ENCODE measurements at places on chromosomes 2 and 18.

- no peak for DNase-seq
Observed at GRCh38 chr18:48840491-48840877, 110.3 kb downstream of the SMAD7 start.

- DNase-seq: no peak
Observed at GRCh38 chr2:191298306-191298705, 53.1 kb downstream of the MYO1B start.

DNA sequence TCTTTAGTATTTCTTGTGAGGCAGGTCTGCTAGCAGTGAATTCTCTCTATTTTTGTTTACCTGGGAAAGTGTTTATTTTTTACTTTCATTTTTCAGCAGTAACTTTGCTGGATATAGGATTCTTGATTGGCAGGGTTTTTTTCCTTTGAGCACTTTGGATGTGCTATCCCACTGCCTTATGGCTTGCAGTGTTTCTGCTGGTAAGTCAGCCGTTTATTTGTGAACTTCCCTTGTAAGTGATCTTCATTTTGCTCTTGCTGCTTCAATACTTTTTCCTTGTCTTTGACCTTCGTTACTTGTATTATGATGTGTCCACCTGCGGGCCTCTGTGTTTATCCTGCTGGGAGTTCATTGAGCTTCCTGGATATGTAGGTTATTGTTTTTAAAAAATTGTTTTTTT is 54.7 kb downstream of the SLC66A2 start:
- no peak for DNase-seq

DNA sequence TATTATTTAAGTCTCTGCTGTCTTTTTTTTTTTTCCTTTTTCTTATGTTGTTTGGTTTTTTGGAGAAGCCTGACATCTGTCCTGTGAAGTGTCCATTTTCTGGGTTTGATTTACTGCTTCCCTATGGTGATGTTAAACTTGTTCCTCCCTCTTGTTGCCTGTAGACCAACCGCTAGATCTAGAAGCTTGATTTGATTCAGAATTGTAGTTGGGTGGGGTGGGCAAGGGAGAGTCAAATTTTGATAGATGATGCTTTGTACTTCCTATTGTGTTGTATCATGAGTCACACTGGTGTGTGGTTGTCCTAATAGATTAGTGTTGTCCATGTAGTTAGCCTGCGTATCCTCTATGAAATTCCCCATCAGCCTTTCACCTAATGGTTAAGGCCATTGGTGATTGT is 35.4 kb downstream of the CAB39 start:
- no peak for DNase-seq

GRCh38 chr2:178363252-178363651 is 87.7 kb downstream of the PRKRA start:
- DNase-seq: no peak

DNA sequence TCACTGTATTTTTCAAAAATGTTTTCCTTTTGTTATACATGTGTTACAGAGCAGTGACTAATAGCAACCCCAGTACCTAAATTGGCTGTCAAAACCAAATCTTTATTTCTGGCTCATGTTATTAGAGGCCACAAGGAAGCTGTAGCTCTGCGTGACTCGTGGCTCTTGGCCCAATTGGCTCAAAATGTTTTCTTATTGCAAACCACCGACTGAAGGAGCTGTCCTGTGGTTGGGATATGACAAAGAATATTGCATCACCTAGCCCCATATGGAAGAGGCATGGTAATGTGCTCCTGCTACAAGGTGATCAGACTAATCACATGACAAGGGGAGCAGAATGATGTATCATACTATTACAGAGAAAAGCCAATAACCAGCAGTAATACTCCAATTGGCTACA is 1058.5 kb downstream of the CBLN2 start:
- no peak for DNase-seq

- DNase-seq: no peak
Observed at GRCh38 chr2:128368437-128369107, 49.9 kb upstream of the HS6ST1 start.

DNA sequence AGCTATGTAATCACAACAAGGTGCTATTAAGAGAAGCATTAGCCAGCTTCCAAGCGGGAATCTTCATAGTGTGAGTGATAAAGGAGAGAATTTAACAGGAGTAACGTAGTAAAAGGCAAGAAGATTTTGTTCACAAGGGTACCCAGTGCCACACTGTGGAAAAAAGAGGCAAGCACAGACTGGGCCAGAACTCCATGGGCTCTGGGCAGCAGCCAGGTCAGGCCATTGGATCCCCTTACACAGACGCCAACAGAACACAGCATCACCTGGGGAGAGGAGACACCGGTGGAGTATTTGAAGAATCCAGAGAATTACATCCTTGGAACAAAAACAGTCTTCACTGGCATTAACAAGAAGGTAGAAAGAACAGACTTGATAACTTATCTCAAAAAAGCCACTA is 21.2 kb downstream of the AMER3 start:
- DNase-seq: no peak

DNA sequence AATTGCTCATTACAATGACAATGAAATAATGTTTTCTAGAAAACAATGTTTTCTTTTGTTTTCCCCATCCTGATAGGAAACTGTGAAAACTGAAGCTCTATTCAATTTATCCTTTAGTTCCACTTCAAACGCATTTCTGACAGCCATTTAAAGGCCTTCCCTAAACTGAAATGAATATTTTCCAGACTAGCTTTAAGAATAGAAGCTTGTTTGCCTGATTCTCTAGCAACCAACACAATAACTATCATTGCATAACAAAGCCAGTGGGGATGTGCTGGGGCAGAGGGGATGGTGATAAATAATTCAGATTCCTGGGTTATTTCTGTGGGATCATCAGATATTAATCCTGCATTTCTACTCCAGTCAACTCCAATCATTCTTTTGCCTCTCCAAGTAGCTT is 427.1 kb downstream of the RND3 start:
- DNase-seq: no peak

DNA sequence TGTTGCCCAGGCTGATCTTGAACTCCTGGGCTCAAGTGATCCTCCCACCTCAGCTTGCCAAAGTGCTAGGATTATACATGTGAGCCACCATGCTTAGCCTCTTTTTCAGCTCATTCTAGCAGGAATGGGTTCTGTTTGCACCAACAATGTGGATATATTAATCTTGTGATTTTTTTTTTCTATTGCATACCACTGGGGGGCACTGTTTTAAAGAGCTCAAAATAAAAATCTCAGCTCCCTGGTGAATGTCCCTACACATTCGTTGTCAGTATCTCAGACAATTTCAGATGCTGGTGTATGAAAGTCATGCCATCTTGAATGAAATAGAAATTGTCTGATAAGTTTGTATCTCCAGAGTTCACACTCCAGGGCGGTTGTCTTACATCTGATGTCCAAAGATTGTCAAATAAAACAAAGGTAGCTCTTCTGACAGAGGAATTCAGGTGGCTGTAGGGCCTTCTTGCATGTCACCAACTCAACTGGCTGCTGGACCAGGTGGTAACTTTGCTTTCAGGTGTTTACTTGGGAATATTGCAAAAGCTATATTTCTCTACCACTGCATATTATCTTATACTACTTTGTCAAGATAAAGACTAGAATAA is 3.1 kb upstream of the MATN3 start:
- DNase-seq: no peak

- DNase-seq: no peak
Observed at GRCh38 chr2:15527074-15527739, 33.9 kb downstream of the NBAS start.

DNA sequence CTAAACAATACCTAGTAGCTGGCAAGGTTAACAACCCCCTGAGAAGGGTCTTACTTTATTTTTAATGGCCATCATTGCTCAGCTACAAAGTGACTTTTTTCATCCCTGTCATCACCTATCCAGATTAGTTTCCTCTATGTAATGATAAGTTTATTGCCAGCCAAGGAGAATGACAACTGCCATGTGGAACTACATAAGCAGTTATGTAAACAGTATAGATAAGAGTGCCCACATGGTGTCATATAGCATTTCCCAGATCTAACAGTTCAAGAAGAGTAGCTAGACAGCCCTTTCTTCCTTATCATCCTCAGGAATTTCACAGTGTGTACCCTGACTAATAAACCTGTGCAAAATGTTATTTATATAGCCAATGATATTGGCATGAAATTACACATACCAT is 240.2 kb upstream of the PIK3C3 start:
- no peak for DNase-seq

DNA sequence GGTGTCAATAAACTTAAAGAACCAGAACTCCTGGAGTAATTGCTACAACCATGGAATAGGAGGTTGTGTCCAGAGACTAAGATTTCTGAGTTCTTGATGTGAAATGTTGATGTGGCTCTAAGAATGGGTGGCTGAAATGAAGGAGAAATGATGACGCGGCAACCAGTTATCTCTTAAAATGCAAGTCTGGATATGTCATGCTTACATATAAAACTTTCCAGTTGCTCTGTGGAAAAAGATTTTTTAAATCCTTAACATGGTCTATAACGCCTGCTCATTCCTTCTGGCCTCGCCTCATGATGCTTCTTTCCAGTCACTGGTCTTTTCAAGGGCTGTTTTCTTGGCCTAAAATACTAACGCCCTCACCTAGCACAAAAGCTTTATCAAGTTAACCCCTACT is 23.5 kb upstream of the MYO1B start:
- DNase-seq: no peak

DNA sequence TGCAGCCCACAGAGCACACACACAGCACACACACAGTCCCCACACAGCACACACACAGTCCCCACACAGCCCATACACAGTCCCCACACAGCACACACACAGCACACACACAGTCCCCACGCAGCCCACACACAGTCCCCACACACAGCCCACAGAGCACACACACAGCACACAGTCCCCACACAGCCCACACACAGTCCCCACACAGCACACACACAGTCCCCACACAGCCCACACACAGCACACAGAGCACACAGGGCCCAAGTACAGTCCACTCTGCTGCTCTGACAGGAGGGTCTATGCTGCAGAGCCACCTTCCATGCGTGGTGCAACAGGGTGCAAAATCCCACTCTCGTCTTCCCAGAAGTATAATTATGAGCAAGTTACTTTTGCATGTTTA is 240.5 kb upstream of the SALL3 start:
- DNase-seq: no peak

- DNase-seq: no peak
Observed at GRCh38 chr18:32915516-32915915, 142.7 kb upstream of the KLHL14 start.

GRCh38 chr2:206260188-206261012 is 14.1 kb upstream of the ZDBF2 start:
- DNase-seq: no peak

DNA sequence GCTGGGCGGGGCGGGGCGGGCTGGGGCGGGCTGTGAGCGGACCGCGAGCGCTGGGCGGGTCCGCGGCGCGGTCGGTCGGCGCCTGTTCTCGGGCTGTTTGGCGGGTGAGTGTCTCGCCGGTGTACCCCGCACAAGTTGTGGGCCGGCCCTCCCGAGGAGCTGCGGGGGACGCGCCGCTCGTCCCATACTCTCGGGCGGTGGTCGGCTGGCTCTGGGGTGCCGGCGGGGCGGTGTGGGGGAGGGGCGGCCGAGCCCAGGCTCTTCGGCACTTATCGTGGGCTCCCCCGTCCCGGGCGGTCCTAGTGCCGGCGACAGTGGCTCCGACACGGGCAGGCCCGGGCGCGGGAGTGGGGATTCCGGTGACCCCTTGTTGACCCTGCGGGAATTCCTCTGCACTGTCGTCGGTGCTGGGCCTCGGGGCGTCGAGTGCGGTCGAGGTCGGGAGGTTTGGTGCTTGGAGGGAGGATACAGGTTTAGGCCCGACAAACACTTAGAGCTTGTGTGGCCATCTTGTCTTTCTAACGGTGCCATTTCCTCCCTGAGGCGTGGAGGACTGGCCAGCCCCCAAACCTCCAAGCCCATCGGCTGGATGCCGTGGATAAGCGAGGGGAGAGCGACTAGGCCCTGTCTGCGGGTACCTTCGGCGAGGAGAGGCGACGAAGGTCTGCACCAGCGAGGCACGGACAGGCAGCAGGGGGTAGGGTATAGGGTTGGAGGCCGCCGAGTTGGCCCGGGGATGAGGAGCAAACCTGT is at the start of gene SEPTIN2:
TSS of gene SEPTIN2 (plus strand) at position 47 of the 753 bp plus-strand sequence. CDS start 8,308 bp downstream, outside the sequence.
- peak; percentile 60 for DNase-seq

DNA sequence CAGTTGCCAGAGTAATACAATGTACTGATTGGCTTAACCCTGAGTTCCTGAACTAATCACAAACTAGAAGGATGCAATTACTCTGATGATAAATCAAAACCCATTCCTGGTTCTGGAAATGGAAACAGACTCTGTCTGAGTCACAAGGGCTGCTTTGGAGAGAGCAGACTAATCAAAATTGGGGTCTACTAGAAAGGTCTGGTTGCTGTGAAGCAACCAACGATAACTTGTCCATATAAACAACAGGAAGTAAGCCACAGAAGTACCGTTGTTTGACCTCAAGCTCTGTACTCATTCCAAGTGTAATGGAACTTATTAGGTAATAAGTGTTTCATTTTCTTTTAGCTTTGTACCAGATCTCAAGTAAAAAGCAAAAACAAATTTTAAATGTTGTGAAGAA is 49.7 kb downstream of the RASGRP3 start:
- no peak for DNase-seq

DNA sequence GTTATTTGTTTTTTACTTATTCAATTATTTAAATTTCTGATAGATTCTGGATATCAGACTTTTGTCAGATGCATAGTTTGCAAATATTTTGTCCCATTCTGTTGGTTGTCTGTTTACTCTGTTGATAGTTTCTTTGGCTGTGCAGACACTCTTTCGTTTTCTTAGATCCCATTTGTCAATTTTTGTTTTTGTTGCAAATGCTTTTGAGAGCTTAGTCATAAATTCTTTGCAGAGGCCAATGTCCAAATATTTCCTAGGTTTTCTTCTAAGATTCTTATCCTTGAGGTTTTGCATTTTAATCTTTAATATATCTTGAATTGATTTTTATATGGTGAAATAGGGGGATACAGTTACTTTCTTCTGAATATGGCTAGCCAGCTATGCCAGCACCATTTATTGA is 112.7 kb upstream of the SESTD1 start:
- DNase-seq: no peak

- DNase-seq: no peak
Observed at GRCh38 chr2:218229239-218229638, 12.2 kb downstream of the ARPC2 start.

DNA sequence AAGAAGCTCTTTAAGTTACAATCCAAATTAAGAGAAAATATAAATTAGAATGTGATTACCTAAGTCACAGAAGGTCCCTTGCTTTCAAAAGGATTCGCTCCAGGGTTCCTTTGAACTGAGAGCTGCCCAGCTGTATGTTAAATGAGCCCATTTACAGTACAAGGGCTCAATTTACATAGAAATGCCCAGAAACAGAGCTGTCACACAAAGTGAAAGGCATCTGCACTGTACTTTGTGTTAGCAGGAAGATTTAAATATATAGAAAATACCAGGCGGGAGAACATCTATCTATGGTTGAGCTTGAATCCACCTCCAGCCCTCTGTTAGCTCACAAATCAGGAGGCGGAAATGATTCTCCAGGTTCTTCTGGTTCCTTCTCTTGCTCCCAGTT is 272.9 kb downstream of the PAX3 start:
- DNase-seq: no peak

GRCh38 chr2:56315376-56315775 is 131.6 kb downstream of the CCDC85A start:
- no peak for DNase-seq
